ENCODE measurements at places on chromosomes 2 and 18.
A peak's percentile ranks its signal among the peaks of the same experiment; 100 is the strongest.

DNA sequence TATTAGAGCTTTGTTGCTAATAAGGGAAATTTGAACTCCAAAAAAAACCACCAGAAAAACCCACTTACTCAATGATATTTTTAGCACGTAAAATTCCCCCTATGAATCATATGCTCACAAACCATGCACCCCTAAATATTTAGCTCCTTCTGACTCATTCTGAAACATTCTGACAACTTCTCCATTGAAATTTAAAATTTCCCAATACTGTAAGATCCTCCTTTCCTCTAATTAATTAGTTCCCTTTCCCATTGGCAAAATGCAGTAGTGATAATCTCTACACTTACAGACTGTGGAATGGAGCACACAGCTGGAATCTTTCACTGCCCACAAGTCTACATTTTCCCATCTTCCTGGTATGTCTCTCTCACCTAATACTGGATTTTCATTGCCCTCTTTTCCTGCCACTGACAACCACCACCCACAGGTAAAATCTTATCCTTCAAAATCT is 215.8 kb upstream of the ACVR2A start:
- no peaks in the 10 kb centered on the region for H3K36me3 ChIP-seq
- peaks cover 4% of the 10 kb centered on the region for H3K4me1 ChIP-seq
- no peaks in the 10 kb centered on the region for H3K27me3 ChIP-seq
- H3K27ac ChIP-seq: no peak overlapping the region
- DNase-seq: no peak

DNA sequence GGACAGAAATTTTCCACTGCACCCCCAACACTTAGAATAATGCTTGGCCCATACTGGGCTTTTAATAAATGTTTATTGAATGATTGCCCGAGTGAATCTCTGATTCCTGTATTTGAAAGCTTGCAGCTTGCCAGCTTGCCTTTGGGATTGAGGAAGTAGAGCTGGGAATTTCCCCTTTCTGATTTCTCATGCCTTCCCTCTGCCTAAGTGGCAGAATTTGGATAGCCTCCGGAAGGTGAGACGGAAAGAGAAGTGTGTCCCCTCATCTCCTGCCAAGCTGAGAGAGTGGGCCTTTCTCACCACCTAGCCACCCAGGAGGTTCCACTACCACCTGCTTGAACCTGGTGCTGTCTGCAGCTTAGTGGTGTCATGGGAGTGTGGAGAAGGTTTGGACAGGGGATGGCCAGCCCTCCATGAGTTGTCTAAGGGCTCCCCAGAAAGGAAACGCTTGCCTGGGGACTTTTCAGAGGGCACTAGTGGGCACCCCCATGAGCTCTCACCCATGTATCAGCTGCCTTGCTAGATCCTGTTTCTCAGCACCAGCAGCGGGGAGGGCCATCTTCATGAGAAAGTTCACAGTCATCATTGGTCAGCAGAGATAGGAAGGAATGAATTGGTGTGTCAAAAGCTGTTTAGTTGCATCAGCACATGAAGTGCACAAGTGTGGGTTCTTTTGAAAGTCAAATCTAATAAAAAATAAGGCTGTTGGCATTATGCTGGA is 8.6 kb upstream of the NCOA1 start:
- H3K27me3 ChIP-seq: no peaks in the 10 kb centered on the region
- H3K27ac ChIP-seq: no peak overlapping the region
- no peak for DNase-seq
- H3K36me3 ChIP-seq: no peaks in the 10 kb centered on the region

DNA sequence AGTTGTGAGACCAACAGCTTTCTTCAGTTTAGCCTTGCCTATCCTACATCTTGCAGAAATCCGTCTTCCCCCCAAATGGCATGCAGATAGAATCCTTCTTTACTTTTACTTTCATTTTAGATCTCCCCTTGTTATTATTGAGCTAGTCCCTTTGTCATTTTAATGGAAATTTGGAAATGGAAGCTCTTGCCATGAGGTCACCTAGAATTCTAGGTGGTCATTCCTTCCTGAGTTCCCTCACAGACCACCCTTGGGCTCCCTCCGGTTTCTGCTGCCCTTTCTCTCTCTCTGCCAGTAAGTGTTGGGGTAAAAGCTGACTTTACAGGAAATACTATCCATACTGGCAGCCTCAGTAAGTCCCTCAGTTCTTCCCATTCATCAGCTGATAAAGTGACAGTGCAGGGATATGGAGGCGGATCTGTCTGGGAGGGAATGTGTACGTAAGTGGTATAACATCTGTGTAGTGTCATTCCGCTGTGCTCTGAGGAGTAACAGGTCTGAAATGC is 30.2 kb downstream of the ARHGAP25 start:
- H3K27ac ChIP-seq: no peak overlapping the region
- H3K27me3 ChIP-seq: peaks cover 43% of the 10 kb centered on the region
- no peak for DNase-seq
- H3K36me3 ChIP-seq: no peaks in the 10 kb centered on the region
- H3K4me3 ChIP-seq: no peak overlapping the region

- peaks cover 5% of the 10 kb centered on the region for H3K36me3 ChIP-seq
- peak; percentile 46 for DNase-seq
- peaks cover 26% of the 10 kb centered on the region for H3K4me1 ChIP-seq
- H3K27me3 ChIP-seq: no peaks in the 10 kb centered on the region
- H3K27ac ChIP-seq: peak overlapping the region; percentile 56
Measured at GRCh38 chr2:3377279-3377611, 373 bp downstream of the EIPR1 start.

GRCh38 chr2:12455661-12456060 is 261.1 kb upstream of the TRIB2 start:
- H3K27me3 ChIP-seq: no peaks in the 10 kb centered on the region
- peaks cover 15% of the 10 kb centered on the region for H3K4me1 ChIP-seq
- no peak for DNase-seq
- H3K36me3 ChIP-seq: no peaks in the 10 kb centered on the region
- H3K27ac ChIP-seq: no peak overlapping the region

DNA sequence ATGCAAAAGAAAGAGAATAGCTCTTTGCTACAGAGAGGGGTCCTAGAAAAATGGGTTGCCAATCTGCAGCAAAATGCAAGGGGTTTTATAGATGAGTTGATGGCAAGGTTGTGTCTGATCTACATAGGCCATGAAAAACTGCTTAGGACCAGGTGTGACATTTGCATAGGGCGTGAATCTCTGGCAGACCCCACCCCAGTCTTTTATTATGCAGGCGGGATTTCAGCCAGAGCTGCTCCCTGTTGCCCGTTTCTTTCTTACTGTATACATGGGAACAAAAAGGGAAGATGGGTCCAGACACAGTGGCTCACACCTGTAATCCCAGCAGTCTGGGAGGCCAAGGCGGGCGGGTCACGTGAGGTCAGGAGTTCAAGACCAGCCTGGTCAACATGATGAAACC is 286.4 kb upstream of the LRRTM4 start:
- no peak for DNase-seq
- H3K4me1 ChIP-seq: no peaks in the 10 kb centered on the region
- H3K4me3 ChIP-seq: no peak overlapping the region
- no peaks in the 10 kb centered on the region for H3K27me3 ChIP-seq

- H3K27ac ChIP-seq: no peak overlapping the region
- no peak for DNase-seq
- H3K27me3 ChIP-seq: no peaks in the 10 kb centered on the region
- no peaks in the 10 kb centered on the region for H3K36me3 ChIP-seq
- H3K4me3 ChIP-seq: no peak overlapping the region
Measured at GRCh38 chr2:65574993-65575392, 142.6 kb upstream of the SPRED2 start.

DNA sequence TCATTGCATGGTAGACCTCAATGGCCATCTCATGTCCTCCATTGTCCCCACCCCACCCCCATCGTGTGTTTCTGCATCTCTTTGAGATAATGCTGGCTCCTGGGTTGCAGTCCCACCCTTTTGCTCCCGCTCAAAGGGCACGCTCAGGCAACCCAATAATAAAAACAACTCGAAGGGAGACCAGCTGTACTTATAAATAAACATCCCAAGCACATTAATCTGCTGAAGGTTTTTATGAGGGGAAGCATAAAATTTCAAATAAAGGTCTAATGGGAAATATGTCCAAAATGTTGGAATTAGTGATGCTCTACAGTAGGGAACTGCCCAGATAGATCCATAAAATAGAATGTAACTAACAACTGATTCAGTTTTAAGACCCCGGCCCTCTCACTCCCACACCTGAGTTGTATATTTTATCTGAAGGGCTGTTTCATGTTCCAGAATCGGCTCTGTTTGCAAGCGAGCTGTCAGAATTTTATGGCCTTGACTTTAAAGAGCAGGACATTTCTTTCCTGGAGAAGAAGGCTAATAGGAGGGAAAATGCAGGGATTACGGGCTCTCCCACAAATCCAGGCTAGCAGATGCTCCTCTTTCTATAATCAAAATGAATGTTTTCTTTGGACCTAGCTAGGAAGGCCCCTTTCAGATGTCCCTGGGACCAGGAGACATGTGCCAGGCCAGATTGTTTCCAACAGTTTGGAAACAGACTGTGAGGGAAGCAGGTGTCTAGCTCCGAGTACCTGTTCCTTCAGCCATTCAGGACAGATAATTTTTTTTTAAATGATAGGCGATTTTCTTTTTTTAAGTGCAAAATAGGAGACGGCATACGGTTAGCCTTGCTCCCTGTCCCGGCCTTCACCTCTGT is 103.7 kb downstream of the APOB start:
- H3K27me3 ChIP-seq: peaks cover 7% of the 10 kb centered on the region
- no peaks in the 10 kb centered on the region for H3K36me3 ChIP-seq
- DNase-seq: no peak
- H3K4me3 ChIP-seq: no peak overlapping the region
- no peak overlapping the region for H3K27ac ChIP-seq

DNA sequence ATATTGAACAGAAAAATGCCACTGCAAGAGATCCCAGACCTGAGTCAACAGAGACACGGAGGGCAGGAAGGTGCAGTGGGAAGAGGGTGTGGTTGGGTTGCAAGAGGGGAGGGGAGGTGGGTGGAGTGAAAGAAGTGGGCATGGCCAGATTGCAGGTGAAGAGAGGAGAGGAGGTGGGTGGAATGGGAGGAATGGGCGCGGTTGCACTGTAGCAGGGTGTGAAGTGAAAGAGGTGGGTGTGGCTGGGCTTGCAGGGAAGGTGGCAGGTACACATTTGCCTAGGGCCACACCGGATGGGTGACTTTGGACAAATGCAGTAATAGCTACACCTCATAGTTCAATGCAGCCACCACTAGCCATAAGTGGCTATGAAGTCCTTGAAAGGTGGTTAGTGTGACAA is 71.1 kb downstream of the DOCK10 start:
- peaks cover 24% of the 10 kb centered on the region for H3K4me1 ChIP-seq
- no peak overlapping the region for H3K4me3 ChIP-seq
- H3K36me3 ChIP-seq: no peaks in the 10 kb centered on the region
- no peak overlapping the region for H3K27ac ChIP-seq

DNA sequence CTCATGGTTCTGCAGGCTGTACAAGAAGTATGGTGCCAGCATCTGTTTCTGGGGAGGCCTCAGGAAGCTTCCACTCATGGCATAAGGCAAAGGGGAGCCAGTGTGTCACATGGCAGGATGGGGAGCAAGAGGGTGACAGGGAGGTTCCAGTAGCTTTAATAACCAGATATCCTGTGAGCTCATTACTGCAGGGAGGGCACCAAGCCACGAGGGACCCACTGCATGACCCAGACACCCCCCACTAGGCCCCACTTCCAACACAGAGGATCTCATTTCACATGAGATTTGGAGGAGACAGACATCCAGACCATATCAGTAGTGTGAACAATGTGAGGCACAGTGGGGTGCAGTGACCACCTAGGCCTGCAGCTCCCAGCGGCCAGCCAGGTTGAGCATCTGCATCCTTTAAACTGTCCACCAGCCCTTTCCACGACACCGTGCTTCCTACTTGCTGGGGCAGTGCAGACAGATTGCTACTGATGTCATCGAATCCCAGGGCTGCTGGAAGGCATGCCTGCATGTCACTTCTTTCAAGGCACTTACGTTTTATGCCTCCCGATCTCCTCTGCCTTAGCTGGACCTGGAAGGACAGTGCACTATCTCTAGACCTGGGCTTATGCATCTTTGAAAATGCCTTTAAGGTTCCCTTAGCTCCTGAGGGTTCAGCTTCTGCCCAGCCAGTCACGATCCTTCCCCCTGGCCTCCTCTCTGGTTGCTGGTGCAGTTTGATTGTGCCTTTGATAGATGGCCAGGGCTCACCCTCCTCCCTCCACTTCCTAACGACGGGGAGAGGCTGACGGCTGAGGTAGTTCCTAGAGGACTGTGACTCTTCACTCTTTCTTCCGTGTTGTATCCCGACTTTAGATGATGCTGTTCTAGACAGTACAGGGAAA is 174.3 kb downstream of the FAM210A start:
- H3K4me1 ChIP-seq: no peaks in the 10 kb centered on the region
- peaks cover 90% of the 10 kb centered on the region for H3K27me3 ChIP-seq
- no peak for DNase-seq
- H3K36me3 ChIP-seq: no peaks in the 10 kb centered on the region

DNA sequence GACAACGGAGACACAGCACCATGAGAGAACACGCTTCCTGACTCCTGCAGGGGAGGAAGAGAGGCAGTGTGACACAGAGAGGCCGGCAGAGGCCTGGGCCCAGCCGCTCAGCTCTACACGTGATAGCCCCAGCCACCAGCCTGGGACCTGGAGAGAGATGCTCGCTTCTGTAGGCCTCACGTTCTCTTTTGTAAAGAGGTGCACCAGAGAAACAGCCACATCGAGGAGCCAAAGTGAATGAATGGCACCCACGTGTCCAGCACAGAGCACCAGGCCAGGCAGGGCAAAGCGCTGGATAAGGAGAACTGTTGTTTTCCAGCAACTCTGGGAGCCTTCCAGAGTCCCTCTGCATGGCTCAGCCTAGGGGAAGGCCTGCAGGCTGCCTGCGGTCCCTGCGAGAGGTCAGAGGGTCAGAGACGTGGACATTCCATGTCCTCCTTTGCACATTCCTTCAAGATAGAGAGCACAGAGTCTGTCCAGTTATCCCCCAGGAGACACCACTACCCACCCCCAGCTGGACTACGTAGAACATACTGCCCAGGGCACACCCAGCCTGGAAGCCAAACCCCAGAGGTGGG is 14.2 kb downstream of the LIMS2 start:
- H3K27ac ChIP-seq: no peak overlapping the region
- no peaks in the 10 kb centered on the region for H3K4me1 ChIP-seq
- H3K4me3 ChIP-seq: no peak overlapping the region
- no peak for DNase-seq

All from PC-3 (cell line).